ENCODE measurements at places on chromosomes 6 and 20.

GRCh38 chr20:47282864-47283263, 73.6 kb downstream of the ZMYND8 start:
- no peak for DNase-seq

- DNase-seq: no peak
Measured at GRCh38 chr6:121584586-121585369, 149.3 kb downstream of the GJA1 start.

GRCh38 chr20:1720845-1721475, 63.4 kb upstream of the SIRPG start:
- no peak for DNase-seq

GRCh38 chr20:60009826-60010616, 51.8 kb downstream of the CDH26 start:
- no peak for DNase-seq

- no peak for DNase-seq
Measured at GRCh38 chr6:70379473-70380013, 33.8 kb upstream of the FAM135A start.

- no peak for DNase-seq
Measured at GRCh38 chr20:32589256-32589655, 4.1 kb upstream of the NOL4L start.

GRCh38 chr6:167569041-167569805, 244.3 kb downstream of the TTLL2 start:
- DNase-seq: no peak

DNA sequence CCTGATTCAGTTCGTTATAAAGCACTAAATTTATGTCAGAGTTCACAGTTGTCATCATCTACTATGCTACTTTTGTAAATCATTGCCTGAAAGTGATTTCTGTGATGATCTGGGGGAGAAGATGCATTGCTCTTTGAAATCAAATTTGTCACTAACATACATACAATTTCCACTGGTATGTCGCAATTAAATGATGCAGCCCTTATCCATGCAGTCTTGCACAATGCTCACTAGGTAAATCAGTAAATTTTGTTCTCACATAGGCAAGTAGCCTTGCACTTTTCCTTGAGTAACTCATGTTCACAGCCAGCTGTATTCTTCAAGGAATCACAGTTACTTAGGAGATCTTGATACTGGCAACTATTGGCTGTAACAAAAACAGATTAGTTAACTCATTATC, 20.8 kb downstream of the CRISP2 start:
- DNase-seq: no peak

DNA sequence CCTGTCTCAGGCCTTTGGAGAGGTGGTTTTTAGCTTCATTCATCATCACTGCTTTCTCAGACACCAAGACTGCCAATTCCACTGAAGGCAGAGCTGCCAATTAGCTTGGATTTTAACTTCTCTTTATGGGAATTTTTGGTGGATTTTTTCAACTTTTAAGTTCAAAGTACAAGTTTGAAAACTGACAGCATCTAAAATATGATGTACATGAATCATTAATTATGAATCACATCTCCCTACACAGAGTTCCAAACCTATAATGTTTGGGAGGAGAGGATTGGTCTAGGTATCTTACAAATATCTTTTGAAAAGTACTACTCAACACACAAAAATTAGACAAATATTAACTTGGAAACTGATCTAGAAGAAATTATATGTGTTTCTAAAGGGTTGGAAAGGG, 25.5 kb downstream of the CNKSR3 start:
- no peak for DNase-seq

DNA sequence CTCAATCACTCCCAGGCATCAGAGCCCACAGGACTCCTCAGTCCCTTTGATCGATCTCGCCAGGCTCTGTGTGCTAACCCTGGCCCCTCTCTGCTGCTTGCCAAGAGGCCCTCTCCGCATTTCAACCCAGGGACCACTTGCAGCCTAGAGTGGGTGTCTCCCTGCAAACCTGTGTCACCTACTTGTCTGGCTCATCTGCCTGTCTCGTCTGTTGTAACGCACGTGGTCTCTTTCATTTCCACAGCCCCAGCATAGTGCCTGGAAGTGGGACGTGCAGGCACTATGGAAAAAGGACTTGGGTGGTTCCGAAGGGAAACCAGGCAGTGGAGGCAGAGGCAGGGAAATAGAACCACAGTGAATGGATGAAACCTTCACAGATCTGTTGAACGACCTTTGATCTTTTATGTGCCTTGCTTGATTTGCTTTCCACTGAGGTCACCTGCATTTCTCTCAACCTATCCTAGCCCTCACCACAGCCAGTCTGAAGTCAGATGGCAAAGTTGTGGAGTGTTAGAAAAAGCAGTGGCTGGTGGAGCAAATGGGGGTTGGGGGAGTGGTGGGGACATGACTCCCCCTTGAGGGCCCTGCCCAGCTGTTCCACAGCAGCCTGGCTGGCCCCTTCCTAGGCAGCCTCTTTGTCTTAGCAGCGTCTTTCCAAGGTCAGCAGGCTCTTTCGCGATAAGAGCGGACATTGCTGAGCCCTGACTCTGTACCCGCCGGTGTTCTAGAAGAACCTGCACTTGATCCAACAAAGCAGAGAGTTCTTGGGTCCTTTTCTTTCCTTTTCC, 55.8 kb upstream of the TAGAP start:
- no peak for DNase-seq

- DNase-seq: no peak
Measured at GRCh38 chr6:151288712-151289398, 49.1 kb downstream of the AKAP12 start.

DNA sequence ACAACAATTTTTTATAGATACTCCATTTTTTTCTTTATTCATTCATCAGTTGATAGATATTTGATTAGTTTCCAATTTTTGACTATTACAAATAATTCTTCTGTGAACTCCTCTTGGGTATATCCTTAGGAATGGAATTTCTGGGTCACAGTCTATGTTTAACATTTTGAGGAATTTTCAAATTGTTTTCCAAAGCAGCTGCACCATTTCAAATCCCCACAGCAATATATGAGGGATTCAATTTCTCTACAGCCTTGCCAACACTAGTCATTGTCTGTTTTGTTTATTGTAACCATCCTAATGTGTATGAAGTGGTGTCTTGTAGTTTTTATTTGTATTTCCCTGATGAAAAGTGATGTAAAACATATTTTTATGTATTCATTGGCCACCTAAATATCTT, 320.3 kb upstream of the DEFB112 start:
- no peak for DNase-seq

- no peak for DNase-seq
Measured at GRCh38 chr20:10780901-10781300, 107.1 kb upstream of the JAG1 start.

- DNase-seq: no peak
Measured at GRCh38 chr20:62881662-62882395, 20.2 kb upstream of the TCFL5 start.

DNA sequence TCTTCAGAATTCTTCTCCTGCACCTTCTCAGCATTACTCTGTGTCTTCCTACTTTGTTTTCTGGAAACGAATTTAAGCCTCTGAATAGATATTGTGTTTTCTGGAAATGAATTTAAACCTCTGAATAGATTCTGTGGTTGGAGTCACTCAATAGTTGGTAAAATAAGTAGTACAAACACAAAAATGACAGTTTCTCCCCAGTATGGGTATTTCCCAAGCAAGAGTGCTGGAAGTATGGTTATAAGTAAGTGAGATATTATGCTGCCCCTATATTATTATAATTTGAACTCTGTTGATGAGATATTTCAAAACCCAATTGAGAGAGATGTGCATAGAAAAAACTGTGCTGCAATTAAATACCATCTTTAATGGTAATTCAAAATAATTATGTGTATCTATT, 94.9 kb downstream of the TINAG start:
- DNase-seq: no peak

DNA sequence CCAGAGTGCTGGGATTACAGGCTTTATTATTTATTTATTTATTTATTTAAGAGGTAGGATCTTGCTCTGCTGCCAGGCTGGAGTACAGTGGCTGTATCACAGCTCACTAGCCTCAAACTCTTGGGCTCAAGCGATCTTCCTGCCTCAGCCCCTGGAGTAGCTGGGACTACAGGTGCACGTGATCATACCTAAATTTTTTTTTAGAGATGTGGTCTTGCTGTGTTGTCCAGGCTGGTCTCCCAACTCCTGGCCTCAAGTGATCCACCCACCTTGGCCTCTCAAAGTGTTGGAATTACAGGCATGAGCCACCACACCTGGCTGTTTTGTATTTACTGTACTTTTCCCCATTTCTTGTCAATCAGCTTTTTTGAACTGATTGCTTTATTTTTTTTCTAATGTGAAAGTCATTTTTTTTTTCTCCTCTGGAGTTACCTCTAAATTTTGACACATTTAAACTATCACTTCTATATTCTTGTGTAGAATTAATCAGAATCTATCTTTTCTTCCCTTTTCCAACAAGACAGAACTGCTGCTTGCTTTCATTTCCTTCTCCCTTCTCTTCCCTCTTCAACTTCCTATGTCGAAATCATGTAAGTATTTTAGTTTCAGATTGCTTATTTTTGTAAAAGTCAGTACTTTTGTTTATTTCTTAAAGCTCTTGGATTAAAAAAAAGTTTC, 12.0 kb downstream of the PANK2 start:
- no peak for DNase-seq

DNA sequence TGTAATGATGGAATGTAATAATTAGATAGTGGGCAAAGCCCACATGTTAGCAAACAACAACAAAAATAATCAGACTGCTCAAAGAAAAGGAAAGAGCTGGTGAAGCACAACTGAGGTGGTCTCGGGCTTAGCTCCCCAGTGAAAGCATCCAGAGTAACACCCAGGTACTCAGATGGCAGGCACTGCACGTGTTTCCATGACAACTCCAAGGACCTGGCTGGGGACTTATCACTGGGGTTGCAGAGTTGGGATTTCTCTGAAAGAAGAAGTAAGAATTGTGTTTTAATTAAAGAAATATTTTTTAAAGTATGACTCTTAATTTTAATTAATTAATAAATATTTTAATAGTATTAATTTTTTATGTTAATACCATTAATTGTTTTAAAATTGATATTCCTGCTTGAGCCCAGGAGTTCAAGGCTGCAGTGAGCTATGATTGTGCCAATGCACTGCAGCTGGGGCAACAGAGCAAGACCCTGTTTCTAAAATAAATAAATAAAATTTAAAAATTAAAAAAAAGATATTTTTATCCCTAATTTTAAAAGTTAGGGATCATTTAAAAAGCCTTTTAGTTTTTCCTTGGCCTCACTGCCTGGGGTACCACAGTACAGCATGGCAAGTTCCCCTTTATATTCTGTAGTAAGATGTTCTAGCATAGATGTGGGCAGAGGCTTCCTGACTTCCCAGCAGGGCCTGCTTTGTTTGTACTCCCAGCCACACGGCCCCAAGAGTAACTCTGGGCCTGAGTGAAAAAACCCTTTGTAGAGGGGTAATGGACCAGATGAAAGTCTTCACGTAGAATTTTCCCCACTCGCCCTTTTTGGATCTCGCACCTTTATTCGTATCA, 42.2 kb upstream of the UST start:
- no peak for DNase-seq

GRCh38 chr6:88963139-88964090, at the start of gene RNGTT:
TSS of gene RNGTT (minus strand) at chr6:88963618. CDS start at chr6:88963409, 209 bp downstream.
- DNase-seq: peak; percentile 97

DNA sequence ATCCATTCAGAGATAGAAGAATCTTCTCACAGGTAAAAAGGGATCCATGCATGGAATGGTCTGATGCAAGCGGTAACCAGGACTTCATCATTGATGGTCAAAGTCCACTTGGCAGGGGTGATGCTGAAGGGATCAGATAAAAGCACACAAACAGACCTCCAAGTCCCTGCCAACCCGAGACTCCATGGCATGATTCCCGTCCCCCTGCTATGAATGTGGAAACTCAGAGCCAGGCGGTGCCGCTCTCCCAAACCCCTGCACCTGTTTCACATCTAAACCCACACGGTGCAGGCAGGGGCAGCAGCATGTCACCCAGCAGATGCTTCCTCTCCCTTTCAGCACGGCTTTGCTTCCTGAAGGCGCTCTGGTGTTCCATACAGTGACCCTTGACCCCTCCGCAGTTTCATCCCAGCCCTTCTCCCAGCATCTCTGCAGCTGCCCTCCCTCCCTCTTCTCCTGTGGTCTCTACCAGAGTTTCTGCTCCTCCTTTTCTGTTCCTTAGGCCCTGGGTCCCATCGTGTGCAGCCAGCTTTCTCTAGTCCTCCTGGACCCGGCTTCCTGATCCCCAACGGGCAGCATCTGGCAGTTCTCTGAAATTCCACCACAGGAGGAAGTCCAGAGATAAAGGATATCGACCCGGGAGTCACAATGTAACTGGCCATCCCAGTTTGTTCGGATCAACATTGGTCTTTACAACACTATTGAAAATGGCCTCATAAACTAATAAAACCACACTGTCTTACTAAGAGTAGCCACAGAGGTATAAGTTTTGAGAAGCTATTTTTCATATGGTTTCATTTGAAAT, 235.0 kb downstream of the TTLL2 start:
- DNase-seq: no peak

DNA sequence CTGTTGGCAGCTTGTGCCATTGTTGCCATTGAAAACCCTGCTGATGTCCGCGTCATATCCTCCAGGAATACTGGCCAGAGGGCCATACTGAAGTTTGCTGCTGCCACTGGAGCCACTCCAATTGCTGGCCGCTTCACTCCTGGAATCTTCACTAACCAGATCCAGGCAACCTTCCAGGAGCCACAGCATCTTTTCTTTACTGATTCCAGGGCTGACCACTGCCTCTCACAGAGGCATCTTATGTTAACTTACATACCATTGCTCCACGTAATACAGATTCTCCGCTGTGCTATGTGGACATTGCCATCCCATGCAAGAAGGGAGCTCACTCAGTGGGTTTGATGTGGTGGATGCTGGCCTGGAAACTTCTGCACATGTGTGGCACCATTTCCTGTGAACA, 221.8 kb upstream of the FAM83B start:
- DNase-seq: no peak

- peak; percentile 75 for DNase-seq
Measured at GRCh38 chr6:30744054-30744805, at the start of gene IER3. TSS of gene IER3 (minus strand) at chr6:30744547. CDS start at chr6:30744518, 29 bp downstream.

- DNase-seq: peak; percentile 95
Measured at GRCh38 chr6:26045065-26045927, 41.9 kb upstream of the HFE start.

DNA sequence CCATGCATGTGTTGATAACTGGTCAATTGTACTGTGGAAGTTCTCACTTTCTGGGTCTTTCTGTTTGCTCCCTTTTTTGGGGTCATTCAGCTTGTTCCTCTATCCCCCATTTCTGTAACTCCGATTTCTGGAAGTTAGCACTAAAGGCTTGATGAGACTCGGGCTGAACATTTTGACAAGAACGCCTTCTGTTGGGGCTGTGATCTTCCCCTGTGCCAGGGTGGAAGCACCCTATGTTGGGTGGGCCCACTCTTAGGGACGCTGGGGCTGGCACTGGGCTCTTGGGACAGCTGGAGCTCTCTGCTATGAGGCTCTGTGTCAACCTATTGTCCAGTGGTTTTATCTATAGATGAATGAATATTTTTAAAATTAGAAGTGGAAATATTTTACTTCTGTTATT, 60.1 kb upstream of the FRMD1 start:
- no peak for DNase-seq

Measured in naive thymus-derived CD8-positive, alpha-beta T cell (primary cell).